Endothelial cell (in vitro differentiated cells): ENCODE measurements at places on chromosomes 7 and 10.

DNA sequence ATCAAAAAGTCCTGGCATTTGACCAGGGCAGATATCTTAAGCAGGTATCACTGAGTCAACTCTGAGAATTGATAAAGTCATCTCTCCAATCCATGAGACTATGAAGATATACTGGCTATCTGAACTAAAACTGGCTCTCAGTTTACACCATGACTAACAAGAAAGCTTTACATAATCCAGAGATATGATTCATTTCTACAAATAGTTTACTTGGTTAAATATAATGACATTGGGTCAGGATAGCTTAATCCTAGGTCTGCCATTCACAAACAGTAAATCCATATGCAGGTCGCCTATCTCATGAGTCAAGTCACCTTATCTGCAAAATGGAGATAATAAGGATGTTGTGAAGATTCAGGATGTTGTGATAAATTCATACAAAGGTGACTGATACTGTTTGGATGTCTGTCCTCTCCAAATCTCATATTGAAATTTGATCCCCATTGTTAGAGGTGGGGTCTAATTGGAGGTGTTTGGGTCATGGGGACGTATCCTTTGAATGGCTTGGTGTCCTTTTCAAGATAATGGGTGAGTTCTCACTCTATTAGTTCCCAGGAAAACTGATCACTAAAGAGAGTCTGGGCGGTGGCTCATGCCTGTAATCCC, 117.4 kb downstream of the JMJD1C start:
- no peak for DNase-seq

DNA sequence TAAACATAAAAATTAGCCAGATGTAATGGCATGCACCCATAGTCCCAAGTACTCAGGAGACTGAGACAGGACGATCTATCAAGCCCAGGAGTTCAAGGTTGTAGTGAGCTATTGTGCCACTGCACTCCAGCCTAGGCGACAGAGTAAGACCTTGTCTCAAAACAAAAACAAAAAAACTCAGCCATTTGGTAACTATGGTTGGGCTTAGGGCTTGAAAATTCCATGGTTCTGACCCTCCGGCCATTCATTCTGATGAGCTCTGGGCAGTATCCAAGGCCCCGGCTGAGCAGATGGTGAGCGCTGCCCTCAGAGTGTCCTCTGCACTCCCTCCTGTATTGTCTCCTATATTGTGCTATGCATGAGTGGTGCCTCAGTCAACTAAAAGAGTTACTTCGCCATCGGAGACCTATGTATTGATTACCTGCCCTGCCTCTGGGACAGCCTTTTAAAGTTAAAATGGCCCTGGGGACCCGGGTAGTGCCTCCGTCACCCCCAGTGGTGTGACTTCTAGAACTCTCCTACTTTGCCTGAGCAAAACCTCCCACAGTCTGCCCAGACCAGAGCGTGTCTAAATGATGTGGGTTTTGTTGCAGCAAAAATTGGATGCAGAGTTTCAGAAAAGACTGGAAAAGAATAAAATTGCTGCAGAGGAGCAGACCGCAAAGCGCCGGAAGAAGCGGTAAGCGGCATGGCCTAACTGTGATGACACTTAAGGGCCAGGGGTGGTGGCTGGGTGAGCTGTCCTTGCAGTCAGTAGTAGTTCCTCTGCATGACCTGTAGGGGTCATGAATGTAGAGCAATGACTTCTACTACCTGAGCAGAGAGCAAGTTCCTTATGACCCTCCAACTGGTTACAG, 8.1 kb downstream of the PRKRIP1 start:
- DNase-seq = peak; percentile 21

GRCh38 chr7:148831782-148832181, 52.3 kb downstream of the EZH2 start:
- no peak for DNase-seq

DNA sequence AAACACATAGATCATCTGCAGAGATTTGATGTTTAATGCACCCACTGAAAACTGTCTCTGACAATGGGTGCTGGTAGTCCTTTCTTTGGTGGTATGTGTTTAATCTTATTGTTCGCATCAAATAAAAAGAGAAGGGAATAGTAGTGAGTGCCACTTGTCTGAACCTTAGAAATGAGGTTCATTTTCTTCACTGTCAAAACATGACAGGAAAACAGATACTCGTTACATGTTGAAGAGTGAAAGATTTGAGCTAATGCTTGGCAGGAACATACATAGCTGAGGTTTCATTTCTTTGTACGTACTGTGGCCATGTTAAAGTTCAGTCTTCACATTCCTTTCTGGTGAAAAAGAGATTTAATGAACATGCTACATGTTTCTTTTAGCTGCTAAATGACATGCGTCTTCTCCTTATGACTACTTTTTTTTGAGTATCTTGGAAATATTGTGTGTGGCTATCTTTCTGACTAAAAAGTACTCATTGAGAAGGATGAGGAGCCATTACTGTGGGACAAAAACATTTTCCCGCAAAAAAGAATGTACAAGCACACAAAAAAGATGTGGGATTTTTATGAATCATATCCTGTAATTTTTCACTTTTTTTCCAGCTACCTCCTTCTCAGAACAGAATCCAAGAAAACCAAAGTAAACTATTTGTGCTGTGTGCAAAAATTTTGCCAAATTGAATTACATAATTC, 108.0 kb downstream of the TWIST1 start:
- no peak for DNase-seq

- DNase-seq = no peak
Measured at GRCh38 chr7:106415433-106415832, 130.7 kb upstream of the NAMPT start.

DNA sequence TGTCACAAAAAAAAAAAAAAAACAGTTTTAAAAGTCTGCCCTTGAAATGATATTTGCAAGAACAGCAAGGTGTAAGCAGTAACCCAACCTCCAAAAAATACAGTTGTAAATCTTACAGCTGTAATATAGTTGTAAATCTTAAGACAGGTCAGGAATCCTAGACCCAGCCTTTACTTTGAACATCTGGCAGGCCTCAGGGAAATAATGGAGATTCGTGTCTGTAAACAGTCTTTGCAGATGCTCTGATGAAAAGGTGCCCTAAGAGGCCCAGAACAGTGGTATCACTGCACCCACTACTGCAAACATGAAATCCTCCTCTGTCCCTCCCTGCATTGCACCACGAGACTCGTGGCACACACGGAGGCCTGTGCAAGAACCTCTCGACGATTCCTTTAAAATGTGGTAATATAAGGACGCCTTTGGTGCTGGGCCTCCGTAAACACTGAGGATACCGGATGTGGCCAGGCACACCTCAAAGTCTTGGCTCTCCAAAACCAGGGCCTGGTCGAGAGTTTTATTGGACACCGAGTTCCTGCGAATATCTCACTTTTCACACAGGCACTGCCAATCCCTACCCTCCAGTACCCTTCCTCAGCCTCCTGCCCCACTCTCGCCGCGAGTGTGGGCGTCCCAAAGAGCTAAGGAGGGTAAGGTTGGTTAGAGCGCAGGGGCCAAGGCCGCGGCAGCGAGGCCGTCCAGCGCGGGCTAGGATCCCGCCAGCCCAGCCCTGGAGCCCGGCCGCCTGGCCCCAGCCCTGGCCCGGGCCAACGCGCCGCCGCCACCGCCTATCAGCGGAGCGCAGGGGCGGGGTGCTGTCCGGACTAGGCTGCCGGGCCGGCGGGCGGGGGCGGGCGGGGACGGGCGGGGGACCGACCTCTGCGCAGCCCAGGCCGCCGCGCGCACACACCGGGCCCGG, at the start of gene REEP3:
TSS of gene REEP3 (plus strand) at position 902 of the 916 bp plus-strand sequence. CDS start 145 bp downstream, outside the sequence.
- DNase-seq = peak; percentile 56

DNA sequence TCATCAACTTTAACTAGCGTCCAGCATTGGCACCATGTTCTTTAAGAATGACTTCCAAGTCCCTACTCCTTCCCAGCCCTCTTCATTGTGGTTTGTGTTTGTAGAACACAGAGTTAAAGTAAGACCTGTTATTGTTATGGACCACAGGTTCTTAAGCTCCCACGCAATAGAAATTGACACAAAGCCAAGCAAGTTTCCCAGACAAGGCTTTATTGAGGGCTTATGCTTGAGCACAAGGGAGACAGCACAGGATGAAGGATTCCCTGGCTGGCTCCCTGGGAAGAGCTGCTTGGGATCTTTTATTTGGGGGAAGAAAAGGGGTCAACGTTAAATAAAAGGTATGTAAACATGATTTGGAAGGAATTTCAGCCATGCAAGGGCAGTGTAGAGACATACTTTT, 44.3 kb upstream of the PRKCQ start:
- no peak for DNase-seq
